ENCODE measurements at places on chromosomes 2 and 18. TPM values are rescaled to one million over a fixed set of nuclear protein-coding genes. Genes with fewer than 3 reads are reported as not detected.
A peak's percentile ranks its signal among the peaks of the same experiment; 100 is the strongest.

GRCh38 chr18:49400398-49401072 lies 59.9 kb downstream of the DYM start:
- no peak overlapping the region for H3K27ac ChIP-seq
- H3K27me3 ChIP-seq: no peaks in the 10 kb centered on the region
- no peak for DNase-seq
- no peak overlapping the region for H3K4me3 ChIP-seq
- no peaks in the 10 kb centered on the region for H3K36me3 ChIP-seq
- H3K4me1 ChIP-seq: no peaks in the 10 kb centered on the region

The CPLX4 gene
- polyA plus RNA-seq: not detected

DNA sequence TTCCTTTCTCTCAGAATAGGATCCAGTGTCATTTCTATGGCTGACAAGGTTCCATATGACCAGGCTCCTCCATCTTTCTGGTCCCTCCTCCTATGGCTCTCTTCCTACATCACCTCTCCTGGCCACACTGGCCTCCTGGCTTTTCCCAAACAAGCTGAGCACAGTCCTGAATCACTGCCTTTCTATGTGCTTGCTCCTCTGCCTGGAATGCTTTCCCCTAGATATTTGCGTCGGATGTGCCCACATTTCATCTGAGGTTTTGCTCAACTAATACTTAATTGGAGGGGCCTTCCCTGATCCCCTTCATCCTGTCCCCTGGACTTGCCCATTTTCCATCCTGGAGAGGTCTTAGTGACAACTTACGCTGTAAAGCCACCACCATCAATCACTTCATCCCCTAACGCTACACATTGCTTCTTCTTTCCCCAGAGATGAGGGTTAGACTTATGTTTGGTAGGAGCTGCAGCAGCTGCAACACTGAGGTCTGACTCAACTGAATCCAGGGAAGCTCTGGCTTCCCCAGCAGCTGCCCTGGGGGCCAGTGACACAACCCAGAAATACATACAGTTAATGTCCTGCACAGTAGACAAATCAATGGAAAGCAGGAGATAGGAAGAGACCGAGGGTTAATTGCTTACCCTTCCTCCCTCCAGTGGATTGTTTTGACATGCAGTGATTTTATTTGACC lies 42.9 kb downstream of the QPCT start:
- no peaks in the 10 kb centered on the region for H3K36me3 ChIP-seq
- DNase-seq: peak; percentile 29
- peaks cover 32% of the 10 kb centered on the region for H3K4me1 ChIP-seq
- H3K27ac ChIP-seq: no peak overlapping the region
- no peaks in the 10 kb centered on the region for H3K27me3 ChIP-seq
- H3K4me3 ChIP-seq: no peak overlapping the region

- no peaks in the 10 kb centered on the region for H3K36me3 ChIP-seq
- no peaks in the 10 kb centered on the region for H3K4me1 ChIP-seq
- no peak overlapping the region for H3K27ac ChIP-seq
- H3K27me3 ChIP-seq: no peaks in the 10 kb centered on the region
- no peak overlapping the region for H3K4me3 ChIP-seq
Measured at GRCh38 chr18:10514082-10514481, 11.7 kb upstream of the NAPG start.

DNA sequence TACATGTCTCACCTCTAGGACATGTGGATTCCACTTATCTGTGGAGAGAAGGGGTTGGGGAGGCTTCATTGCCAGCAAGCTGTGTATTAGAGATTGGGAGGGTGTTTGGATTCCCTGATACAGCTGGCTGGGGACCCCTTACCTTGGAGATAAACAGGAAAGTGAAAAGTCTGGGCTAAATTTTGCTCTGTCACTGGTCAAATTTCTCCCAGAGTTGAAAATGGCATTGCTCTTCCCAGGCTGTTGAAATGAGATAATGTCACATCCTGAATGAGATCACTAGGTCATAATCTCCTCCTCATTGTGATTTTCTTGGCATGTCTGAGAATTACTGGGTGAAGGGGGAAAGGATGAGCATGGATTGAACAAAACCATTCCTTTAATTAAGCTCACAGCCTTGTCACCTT lies 265.0 kb upstream of the PARD3B start:
- H3K27me3 ChIP-seq: no peaks in the 10 kb centered on the region
- no peak overlapping the region for H3K4me3 ChIP-seq
- no peak overlapping the region for H3K27ac ChIP-seq
- no peaks in the 10 kb centered on the region for H3K36me3 ChIP-seq

DNA sequence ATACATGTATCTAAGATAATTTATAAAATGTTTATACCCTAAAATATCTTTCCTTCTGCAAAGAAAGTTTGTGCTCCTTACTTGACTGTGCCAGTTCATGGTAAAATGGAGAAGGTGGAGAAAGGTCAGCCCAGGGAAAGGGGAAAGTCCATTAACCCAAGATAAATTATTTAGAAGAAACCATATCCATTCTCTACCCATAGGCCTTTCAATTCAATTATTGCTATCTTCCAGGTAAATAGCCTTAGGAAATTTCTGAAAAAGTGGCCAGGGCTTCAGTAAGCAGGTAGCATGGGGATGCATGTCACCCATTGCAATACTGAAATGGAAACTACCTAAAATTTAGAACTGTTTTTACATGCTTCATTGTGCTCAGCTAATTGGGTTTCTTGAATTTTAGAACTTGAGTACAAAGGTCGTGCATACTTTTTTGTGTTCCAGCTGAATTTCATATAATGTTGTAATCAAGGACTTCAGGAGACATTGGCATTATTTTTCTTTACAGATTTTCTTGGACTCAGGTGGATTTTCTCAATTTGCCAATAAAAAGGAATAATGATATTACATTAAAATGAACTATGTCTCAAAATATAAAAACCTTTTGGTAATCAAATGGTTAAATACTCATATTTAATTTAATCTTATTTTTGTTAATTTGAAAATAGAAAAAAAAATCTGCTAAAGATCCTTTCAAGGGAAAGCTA lies 124.9 kb downstream of the CSRNP3 start:
- H3K4me3 ChIP-seq: no peak overlapping the region
- H3K27me3 ChIP-seq: no peaks in the 10 kb centered on the region
- DNase-seq: no peak
- peaks cover 25% of the 10 kb centered on the region for H3K36me3 ChIP-seq
- no peak overlapping the region for H3K27ac ChIP-seq
- no peaks in the 10 kb centered on the region for H3K4me1 ChIP-seq

The EGR4 gene
- 0.02 TPM for polyA plus RNA-seq

- no peaks in the 10 kb centered on the region for H3K27me3 ChIP-seq
- H3K4me3 ChIP-seq: no peak overlapping the region
Measured at GRCh38 chr2:171862501-171862900, 31.5 kb downstream of the SLC25A12 start.

GRCh38 chr2:31381601-31382000 lies 32.9 kb downstream of the XDH start:
- H3K36me3 ChIP-seq: no peaks in the 10 kb centered on the region
- no peak overlapping the region for H3K27ac ChIP-seq
- no peak for DNase-seq
- no peaks in the 10 kb centered on the region for H3K27me3 ChIP-seq

GRCh38 chr2:37322368-37322767 lies 2.3 kb downstream of the PRKD3 start:
- H3K36me3 ChIP-seq: peaks cover 12% of the 10 kb centered on the region
- DNase-seq: peak; percentile 77
- H3K27me3 ChIP-seq: no peaks in the 10 kb centered on the region
- H3K4me3 ChIP-seq: peak overlapping the region; percentile 96
- peak overlapping the region; percentile 93 for H3K27ac ChIP-seq
- H3K4me1 ChIP-seq: peaks cover 66% of the 10 kb centered on the region

DNA sequence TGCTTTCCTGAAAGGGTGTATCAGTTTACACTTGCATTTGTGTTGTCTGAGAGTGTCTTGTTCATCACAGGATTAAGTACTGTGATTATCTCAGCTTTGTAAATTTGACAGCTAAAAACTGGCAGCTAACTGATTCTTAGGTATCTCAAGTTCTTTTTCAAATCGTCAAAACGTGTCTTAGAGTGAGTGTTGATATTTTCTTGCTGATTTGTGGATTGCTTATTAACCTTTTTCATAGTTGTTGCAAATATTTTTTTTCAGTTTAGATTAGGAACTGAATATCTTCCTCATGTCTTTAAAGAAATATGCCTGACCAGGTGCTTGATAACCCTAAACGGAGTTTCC lies 41.9 kb downstream of the LRRFIP1 start:
- no peak overlapping the region for H3K4me3 ChIP-seq
- H3K27me3 ChIP-seq: no peaks in the 10 kb centered on the region
- peaks cover 2% of the 10 kb centered on the region for H3K36me3 ChIP-seq

DNA sequence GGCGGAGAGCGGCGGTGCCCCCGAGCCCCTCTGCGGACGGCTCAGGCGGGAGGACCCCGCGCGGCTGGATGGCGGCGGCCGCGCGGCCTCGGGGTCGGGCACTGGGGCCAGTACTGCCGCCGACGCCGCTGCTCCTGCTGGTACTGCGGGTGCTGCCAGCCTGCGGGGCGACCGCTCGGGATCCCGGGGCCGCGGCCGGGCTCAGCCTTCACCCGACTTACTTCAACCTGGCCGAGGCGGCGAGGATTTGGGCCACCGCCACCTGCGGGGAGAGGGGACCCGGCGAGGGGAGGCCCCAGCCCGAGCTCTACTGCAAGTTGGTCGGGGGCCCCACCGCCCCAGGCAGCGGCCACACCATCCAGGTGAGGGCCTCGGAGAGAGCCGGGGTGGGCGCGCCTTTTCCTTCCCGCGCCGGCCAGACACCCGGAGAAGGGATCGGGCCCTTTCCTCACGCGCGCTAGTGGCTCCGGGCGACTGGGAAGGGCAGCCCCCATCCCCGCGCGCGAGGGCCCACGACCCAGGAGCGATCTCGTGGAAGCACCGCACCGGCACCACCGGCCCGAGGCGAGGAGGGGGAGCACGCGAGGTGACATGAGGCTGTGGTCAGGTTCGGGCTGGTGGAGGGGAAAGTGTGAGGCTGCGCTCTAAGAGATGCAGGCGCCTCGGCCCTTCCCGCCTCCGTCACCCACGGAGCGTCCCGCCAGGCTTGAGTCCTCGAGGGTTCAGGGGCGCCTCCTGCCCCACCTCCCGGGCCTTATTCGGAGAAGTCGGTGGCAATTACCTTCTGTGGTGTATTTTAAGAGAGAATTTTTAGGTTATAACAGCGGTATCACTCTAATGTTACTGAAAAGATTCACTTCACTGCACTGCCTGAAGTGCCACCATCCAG lies 607 bp downstream of the LAMA3 start:
- H3K4me3 ChIP-seq: peak overlapping the region; percentile 64
- no peak for DNase-seq
- H3K27ac ChIP-seq: no peak overlapping the region
- no peaks in the 10 kb centered on the region for H3K36me3 ChIP-seq
- H3K27me3 ChIP-seq: no peaks in the 10 kb centered on the region
- peaks cover 2% of the 10 kb centered on the region for H3K4me1 ChIP-seq

DNA sequence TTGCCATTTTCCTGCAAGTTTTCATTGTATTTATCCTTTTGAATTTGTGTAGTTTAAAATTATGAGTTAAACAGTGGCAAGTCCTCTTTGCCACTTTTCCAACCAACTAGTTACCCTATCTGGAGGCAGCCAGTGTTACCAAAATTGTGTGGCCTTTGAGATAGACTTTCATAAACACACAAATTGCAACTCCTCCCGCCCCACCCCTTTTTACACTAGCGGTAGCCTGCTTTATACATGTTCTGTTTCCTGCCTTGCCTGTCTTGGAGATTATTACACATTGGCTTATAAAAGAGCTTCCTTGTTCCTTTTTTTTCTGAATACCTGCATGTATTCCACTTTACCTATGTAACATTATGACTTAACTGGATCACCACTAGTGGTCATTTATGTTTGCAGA lies 56.5 kb downstream of the RPIA start:
- H3K27me3 ChIP-seq: no peaks in the 10 kb centered on the region
- H3K4me1 ChIP-seq: no peaks in the 10 kb centered on the region
- no peak overlapping the region for H3K27ac ChIP-seq

- no peak overlapping the region for H3K27ac ChIP-seq
- H3K36me3 ChIP-seq: no peaks in the 10 kb centered on the region
- no peaks in the 10 kb centered on the region for H3K4me1 ChIP-seq
Measured at GRCh38 chr18:61922435-61922834, 29.6 kb upstream of the RNF152 start.

The DUSP2 gene
- polyA plus RNA-seq: 1.2 TPM

- no peak overlapping the region for H3K4me3 ChIP-seq
- DNase-seq: no peak
- H3K36me3 ChIP-seq: no peaks in the 10 kb centered on the region
- no peak overlapping the region for H3K27ac ChIP-seq
- no peaks in the 10 kb centered on the region for H3K4me1 ChIP-seq
Measured at GRCh38 chr2:122999821-123000220, 1025.3 kb upstream of the CNTNAP5 start.

The FOXD4L1 gene
- 0.13 TPM for polyA plus RNA-seq

DNA sequence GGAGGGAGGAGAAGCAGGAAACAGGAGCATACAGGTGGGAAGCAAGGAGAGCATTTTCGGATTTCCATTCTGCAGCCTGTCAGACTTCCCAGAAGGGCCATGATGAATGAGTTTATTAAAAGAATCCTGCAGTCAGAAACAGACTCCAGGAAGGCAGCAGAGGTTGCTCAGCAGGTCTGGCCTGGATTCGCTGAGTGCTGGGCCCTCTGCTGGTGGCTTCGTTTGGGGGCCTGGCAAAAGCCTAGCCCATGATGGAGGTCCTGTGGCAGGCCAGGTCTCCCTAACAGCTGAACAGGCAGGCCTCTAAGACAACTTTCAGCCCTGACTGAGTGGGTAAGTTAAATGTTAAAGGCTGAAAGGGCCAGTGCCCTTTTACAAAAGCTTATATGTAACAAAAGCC lies 108.2 kb upstream of the CAPN13 start:
- peak; percentile 77 for DNase-seq
- H3K27me3 ChIP-seq: no peaks in the 10 kb centered on the region
- peak overlapping the region; percentile 71 for H3K27ac ChIP-seq
- peaks cover 11% of the 10 kb centered on the region for H3K4me1 ChIP-seq
- H3K4me3 ChIP-seq: no peak overlapping the region

The C1D gene
- 45.9 TPM for polyA plus RNA-seq

DNA sequence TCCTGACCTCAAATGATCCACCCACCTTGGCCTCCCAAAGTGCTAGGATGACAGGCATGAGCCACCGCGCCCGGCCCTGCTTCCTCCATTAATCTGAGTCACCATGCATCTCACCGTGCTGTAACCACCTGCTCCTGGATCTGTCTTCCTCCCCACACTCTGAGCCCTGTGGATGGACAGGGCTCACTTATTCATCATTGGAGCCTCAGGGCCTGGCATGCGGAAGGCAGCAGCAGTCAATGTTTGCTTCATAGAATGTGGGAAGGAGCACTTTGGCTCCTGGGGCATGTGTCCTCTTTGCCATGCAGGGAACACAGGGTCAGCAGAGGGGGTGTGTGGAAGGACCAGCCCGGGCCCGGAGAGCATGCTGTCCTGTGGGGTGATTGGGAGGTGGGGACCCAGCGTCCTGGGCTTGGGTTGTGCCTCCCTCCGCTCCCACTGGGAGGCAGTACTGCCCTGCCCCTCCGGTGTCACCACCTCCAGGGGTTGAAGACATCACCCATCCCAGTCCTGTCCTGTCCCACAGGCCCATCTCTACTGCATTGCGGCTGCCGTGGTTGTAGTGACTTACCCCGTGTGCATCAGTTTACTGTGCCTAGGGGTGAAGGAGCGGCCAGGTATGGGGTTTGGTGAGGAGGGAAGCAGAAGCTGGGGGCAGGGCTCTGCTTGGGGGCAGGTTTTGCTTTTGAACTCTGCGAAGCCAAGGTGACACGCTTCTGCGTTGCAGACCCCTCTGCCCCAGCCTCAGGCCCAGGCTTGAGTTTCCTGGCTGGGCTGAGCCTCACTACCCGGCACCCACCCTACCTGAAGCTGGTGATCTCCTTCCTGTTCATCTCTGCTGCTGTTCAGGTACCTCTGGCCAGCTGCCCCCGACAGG lies 11.5 kb downstream of the MFSD2B start:
- H3K4me1 ChIP-seq: peaks cover 5% of the 10 kb centered on the region
- no peak overlapping the region for H3K27ac ChIP-seq
- H3K4me3 ChIP-seq: no peak overlapping the region
- no peaks in the 10 kb centered on the region for H3K36me3 ChIP-seq
- H3K27me3 ChIP-seq: no peaks in the 10 kb centered on the region

- no peak for DNase-seq
- H3K4me1 ChIP-seq: peaks cover 32% of the 10 kb centered on the region
- H3K27ac ChIP-seq: no peak overlapping the region
Measured at GRCh38 chr18:48996041-48996440, 45.3 kb upstream of the SMAD7 start.

Data from SK-N-SH (cell line).